Stimulated activated naive B cell treated with anti-CD40 and anti-IgM and Interleukin-4, amounts not matched to agents 10 μg/mL and 1 μg/mL and 100 μg/mL, for 72 hours (primary cell): ENCODE measurements at places on chromosomes 1 and 21.

DNA sequence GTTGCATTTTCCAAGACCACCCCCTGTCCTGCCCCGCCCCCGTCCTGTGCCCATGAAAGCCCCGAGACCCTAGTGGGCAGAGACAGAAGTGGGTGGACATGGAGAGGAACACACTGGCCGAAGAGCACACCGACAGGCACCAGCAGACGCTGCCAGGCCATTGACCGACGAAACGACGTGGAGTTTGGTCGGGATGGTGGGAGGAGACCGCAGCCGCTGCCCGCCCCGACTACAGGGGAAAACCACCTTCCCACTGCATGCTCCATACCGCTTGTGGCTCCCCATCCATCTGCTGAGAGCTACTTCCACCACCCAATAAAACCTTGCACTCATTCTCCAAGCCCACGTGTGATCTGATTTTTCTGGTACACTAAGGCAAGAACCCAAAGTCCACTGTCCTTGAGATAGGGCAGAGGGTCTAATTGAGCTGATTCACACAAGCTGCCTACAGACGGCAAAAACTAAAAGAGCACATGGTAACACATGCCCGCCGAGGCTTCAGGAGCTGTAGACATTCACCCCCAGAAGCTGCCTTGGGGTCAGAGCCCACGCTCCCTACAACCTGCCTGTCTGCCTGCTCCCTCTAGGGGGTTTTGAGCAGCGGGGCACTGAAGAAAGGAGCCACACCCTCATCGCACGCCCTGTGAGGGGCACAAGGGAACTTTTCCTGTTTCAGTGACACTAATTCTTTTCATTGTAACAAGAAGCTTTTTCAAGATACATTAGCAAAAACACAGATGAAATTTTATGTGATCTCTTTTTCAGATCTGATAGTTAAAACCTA, 81.2 kb upstream of the RAB3GAP2 start:
- DNase-seq: no peak

DNA sequence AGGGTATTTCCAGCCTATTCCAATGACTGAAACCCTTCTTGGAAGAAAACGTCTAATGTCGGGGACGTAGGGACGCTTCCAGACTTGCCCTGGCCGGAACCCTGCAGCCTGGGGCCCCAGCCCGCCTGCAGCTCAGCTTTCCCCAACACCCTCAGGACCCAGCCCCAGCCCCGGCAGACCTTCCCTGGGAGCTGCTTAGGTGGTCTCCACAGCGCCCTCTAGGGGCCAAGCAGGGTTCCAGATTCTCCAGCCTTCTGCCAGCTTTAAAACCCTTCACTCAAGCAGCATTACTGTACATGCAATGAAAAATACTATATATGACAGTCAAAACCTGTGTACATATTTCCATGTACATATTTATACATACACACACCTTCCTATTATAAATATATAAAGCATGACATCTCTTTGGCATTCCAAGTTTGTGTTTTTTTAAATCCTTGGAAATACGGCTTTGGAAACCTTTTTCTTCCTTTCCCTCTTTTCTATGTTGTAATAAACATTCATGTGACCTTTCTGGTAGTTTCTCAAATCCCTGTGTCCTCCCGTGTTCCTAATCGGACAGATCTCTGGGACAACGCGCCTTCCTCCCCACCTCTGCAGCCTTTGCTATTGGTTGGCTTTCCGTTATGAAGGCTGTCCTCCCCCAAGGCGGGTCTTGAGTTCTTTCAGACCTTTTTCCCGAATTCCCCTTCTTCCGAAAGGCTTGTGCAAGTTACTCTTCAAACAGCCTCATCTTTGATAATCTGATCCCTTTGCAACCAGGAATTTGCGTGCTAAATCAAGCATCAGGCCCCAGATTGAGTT, 60.3 kb downstream of the STUM start:
- peak; percentile 36 for DNase-seq

DNA sequence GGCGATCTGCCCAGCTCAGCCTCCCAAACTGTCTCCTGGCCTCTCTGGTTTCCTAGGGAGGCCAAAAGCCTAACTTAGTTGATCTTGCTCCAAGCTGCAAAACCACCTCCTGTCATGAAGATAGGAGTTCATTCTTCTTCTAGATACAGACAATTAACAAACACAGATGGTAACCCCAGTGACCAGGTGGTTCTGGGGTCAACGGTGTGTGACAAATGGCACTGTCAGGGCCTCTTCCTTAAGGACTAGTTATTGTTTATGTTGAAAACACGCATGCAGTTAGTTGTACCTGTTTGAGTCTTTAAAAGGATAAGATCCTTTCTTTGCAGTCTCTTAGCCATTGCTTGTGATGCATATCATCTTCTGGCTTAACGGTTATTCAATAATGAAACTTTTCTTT, 4.6 kb upstream of the UMODL1 start:
- DNase-seq: no peak

DNA sequence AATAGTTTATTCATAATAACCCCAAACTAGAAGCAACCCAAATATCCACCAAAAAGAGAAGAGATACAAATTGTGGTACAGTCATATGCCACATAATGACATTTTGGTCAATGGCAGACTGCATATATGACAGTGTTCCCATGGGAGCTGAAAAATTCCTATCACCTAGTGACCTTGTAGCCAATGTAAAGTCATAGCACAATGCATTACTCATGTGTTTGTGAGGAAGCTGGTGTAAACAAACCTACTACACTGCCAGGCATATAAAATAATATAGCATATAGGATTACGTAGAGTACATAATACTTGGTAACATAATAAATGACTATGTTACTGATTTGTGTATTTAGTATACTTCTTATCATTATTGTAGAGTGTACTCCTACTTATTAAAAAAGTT, 29.5 kb upstream of the SLFNL1 start:
- DNase-seq: no peak

DNA sequence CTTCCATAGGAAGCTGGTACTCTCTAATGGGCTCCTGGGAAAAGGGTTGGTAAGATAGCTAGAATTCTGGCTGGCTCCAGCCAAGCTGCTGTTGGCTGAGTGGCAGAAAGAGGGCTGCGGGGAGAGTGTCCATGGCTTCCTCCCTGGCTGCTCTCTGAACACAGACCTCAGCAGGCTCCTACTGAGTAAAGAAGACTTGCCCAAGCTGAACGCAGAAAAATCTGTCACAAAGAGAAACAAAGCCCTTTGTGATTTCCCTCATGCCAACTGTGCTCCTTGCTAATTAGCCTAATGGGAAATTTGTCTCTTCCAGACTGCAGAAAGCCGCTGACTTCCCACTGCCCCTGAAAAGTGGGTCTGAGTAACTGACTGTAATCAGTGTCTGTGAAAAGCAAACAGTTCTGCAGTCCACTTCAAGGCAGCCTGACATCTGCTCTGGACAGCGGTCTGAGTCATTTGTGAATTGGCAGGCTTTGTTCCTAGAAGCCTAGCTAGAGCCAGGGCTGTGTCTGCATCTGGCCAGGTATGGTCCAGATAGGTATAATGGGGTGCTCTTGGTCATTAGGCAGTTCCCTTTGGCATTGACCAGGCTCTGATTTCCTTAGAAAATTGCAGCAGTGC, 282.8 kb downstream of the ZNF648 start:
- no peak for DNase-seq

GRCh38 chr1:224922404-224923164, 6.9 kb upstream of the DNAH14 start:
- no peak for DNase-seq

DNA sequence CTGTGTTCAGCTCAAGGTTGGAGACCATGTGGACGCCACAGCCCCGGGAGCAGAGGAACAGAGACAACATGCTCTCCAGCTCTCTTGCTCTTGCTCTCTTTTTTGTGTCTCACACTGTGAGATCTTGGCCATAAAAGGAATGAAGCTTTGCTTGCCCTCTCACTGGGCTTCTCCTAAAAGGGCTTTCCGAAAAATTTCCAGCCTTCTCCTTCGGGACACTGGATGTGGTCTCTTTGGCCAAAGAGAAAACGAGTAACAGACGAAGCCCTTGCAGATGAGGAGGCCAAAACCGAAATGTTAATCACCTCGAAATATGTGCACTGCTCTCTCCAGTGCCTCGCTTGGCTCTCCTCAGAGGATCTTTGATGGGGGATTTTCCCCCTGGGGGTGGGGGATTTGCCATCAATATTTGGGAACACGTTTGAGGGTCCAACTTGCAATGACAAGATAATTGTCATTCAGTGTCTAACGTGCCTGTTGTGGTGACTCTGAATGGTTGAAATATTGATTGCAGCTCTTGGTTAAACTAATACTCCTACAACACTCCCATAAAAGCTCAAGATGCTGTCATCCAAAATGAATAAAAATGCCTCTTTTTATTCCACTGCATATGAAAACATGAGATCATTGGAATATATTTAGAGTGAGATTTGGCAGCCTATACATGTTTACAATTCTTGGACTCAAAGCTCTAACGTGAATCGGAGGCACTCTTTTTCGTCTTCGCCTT, 68.6 kb upstream of the ANGPTL1 start:
- no peak for DNase-seq

DNA sequence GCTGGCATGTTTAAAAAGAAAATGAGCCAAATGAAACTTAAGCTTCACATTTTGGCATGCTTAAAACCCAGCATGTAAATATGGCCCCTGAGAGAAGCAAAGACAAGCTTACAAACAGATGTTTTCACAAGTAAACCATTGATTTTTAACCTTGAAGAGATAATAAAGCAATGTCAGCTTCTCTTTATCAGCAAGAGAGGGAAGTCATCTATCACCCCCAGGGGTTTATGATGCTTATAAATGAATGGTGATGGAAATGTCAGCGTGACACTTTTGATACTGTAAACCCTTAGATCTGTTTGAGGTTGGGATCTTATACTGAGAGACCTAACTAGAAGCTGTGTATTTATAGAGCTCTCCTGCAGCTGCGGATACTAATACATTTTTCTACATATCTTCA, 471.3 kb downstream of the PLA2G4A start:
- DNase-seq: no peak

DNA sequence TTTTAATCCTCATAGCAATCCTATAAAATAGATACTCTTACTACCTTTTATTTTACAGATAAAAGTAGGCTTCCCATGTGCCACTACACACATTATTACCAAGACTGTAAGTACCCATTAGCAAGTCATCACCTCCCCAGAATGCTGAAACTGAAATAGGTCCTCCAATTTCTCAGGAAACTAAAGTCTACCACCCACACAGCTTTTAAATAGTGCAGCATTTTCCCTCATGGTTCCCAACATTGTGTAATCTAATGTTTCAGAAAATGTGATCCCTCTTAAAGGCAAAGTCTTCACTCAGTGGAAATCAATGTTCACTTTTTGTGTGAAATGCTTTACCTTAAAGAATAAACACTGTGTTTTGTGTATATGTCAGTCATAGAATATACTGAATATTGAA, 356.5 kb downstream of the GPATCH2 start:
- no peak for DNase-seq

GRCh38 chr1:173555651-173556305, 47.1 kb downstream of the SLC9C2 start:
- no peak for DNase-seq

GRCh38 chr1:36176106-36176949, 20.4 kb downstream of the MAP7D1 start:
- no peak for DNase-seq

DNA sequence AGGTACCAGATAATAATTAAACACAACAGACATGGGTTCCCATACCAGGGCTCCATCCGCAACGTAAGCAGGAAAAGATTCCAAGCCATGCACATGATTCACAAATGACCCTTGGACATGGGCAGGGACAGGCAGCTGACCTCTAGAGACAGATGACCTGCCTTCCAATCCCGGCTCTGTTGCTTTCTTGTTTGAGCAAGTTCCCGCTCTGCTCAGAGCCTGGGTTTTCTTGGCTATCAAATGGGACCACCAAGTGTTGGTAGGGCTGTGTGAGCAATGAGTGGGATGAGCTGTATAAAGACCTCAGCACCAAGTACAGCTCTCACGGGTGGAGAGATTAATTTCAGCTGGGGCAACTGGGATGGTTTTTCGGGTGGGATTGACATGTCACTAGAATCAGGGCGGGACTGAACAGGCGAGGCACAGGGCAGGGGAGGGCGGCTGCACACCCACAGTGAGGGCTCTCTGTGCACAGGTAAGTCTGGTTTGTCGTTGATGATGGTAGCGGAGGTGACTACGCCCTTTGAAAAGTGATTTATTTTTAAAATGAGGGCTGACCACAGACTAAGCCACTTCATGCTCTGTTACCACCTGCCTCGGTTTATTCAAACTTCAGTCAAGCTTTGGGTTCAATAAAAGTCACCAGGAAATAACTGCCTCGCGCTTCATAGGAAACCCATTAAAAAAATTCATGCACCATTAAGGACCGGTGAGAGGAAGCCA, 57.5 kb upstream of the IFFO2 start:
- DNase-seq: no peak

GRCh38 chr1:41627491-41628280, 143.2 kb upstream of the EDN2 start:
- no peak for DNase-seq
